Bone marrow (tissue), 2 donors: ENCODE measurements at places on chromosomes 2 and 18.

DNA sequence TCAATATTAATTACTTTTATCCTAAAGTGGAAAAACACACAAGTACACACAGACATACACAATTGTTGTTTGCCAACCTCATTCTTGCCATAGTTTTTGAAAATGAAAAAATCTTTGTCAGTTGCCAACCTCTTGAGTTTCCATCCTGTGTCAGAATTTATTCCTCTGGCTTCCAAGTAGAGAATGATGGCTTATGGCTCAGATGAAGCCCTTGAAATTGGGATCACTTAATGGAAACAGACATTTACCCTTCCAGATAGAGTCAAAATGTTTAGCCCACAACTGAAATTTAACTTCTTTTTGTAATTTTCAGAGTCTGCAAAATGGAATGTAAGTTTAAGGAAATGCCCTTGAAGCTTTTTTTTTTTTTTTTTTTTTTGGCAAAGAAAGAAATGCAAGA, 321.6 kb upstream of the TNP1 start:
- DNase-seq = no peak

- no peak for DNase-seq
These were observed 337.9 kb upstream of the SLC39A10 start for GRCh38 chr2:195319112-195319460.

DNA sequence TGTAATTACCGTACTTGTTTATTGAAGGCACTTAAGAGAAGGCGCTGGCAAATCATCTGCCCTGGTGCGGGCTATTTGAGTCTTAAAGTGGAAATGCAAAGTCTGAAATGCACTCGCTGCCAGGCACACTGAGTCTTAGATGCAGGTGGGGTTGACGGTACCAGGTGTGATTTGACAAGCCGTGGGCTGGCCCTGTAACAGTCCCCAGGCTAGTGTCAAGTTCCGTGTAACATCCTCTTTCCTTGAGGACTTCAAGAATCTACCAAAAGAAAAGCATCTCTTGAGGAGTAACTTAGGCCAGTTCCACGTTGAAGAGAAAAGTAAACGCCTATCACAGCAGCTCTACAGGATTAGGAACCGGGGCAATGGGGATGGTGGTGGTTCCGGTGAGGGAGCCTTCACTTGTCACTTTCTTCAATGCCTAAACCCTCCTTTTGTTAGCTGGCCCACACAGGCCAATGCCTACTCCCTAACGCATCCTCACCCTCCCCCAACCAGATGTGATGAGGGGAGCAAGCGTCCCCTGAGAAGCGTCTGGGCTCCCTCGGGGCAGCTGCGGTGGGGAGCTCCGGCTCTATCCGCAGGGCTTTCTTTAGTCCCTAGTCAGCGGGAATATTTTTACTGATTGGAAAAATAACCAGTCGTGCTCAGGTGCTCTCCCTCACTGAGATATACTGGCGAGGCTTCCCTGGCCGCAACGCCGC, 1.5 kb upstream of the UGP2 start:
- DNase-seq = no peak

- no peak for DNase-seq
These were observed 18.9 kb downstream of the ATP8B1 start for GRCh38 chr18:57784034-57784800.

DNA sequence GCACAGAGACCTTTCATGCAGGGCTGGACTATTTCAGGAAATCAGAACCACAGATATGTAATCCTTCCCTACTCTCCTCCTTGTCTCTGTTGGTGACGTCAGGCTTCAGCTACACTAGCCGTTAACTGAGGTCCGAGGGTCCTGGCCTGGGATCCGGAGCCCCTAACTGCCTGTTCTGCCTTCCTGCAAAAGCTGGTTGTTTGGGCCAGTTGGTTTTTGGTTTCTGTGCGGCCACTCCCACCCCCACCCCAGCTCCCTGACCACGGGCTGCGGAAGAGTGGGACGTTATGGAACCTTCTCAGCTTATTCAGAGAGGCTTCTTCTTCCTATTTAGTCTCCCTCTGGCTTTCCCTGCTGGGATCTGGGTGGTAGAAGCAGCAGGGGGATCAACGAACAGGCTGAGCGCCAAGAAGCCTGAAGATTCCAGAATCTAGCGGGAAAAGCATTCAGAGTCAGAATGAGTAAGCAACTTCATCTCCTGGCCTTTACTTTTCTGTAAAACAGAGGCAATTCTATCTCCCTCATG, 49.3 kb upstream of the ROCK2 start:
- no peak for DNase-seq

GRCh38 chr2:202187570-202187969, 50.8 kb downstream of the SUMO1 start:
- no peak for DNase-seq

DNA sequence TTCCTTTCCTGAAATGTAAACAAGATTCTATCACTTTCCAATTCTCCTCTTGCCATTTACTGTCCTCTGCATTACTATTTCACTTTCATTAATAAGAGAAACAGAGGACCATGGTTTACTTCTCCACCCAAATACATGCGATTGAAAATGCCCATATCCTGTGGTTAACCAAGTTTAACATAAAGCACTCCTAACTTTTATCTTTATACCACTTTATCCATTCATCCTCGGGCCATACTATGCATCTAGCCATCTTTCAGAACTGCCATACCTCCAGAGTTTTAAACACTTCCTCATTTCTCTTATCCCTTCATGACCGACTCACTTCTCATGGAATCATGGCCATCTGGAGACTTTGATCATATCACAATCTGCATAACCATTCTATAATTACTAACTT, 1182.3 kb downstream of the CNTNAP5 start:
- no peak for DNase-seq

DNA sequence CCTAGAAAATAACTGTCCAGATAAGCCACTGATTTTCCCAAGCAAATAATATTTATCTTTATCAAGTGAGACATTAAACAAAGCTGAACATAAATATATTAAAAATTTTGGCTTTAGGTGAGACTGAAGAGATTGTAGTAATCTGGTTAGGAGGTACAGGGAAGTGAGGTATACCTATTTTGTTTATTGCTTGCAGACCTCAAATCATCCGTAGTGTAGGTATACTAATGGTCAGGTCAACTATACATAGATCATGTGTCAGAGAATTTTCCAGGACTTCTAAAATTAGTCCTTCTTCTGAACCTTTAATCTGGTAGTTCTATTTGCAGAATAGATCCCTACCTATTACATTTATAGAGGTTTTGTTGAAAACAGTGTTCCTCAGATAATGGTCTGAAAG, 41.5 kb downstream of the SP140 start:
- no peak for DNase-seq

DNA sequence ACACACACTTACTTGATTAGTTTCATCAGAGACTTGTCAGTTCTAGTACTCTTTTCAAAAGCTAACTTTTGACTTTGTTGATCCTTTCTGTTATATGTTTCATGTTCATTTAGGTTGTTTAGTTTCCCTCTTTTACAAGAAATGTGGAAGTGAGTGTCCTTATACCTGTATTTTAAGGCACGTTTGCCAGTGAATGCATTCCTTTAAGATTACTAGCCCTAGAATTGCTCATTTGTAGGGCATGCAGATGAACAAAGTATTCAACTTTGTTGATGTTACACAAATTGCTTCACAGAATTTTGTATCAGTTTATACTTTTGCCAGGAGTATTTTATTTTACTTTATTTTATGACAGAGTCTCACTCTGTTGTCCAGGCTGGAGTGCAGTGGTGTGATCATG, 6.3 kb downstream of the IL1RL2 start:
- no peak for DNase-seq

- DNase-seq = no peak
These were observed 74.2 kb upstream of the FHL2 start for GRCh38 chr2:105473011-105473410.

GRCh38 chr2:136863874-136864273, 98.5 kb downstream of the THSD7B start:
- DNase-seq = no peak

- no peak for DNase-seq
These were observed 111.0 kb upstream of the RPRM start for GRCh38 chr2:153589586-153589985.

- DNase-seq = no peak
These were observed 422.6 kb upstream of the LYPD1 start for GRCh38 chr2:133092571-133092970.
